ENCODE measurements at places on chromosomes 3 and 15. TPM values are rescaled to one million over a fixed set of nuclear protein-coding genes. Genes with fewer than 3 reads are reported as not detected.

LINGO1 gene
- total RNA-seq: not detected

DNA sequence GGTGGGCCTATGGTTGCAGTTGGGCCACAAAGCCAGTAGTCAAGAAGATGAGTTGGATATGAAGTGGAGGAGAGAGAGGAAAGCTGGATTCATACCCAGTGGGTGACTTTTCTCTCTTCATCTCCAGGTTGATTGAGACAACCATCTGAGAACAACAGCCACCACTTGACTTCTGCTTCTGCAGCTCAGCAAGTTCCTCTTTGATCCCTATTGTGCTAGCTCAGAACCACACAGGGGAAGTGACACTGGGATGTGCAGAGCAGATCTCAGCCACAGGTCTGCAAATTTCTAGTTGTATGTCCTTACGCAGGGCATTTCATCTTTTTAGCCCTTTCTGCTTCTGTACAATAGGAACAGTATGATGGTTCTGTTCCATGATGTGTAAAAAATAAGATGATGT, 459.2 kb upstream of the ARRDC4 start:
- H3K4me1 ChIP-seq: no peaks in the 10 kb centered on the region
- H3K36me3 ChIP-seq: no peaks in the 10 kb centered on the region
- no peak for DNase-seq
- H3K27ac ChIP-seq: no peak overlapping the region
- no peaks in the 10 kb centered on the region for H3K27me3 ChIP-seq

DNA sequence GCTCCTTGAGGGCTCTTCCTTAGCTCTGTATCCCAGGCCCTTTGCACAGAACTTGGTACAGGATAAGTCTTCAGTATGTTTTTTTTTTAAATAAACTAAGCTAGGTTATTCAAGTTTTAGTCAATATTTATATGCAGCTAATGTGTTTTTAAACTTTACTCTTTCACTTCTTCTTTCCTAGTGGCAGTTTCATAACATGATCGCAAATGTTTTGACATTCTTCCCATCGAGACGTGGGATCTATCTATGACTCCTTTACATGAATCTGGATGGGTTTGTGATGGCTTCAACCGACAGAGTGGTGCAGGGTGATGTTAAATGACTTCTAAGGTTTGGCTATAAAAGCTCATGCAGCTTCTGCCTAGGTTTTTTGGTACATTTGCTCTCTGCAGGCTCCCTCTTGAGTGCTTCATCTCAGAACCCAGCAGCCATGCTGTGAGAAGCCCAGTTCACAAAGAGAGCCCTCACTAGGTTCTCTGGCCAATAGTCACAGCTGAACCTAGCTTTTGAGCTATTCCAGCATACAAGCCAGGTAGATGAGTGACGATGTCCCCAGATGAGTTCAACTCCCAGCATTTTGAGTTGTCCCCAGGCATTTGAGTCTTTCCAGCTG, 13.5 kb upstream of the MECOM start:
- no peak overlapping the region for H3K4me3 ChIP-seq
- no peak for DNase-seq
- H3K4me1 ChIP-seq: no peaks in the 10 kb centered on the region
- H3K27ac ChIP-seq: no peak overlapping the region

DNA sequence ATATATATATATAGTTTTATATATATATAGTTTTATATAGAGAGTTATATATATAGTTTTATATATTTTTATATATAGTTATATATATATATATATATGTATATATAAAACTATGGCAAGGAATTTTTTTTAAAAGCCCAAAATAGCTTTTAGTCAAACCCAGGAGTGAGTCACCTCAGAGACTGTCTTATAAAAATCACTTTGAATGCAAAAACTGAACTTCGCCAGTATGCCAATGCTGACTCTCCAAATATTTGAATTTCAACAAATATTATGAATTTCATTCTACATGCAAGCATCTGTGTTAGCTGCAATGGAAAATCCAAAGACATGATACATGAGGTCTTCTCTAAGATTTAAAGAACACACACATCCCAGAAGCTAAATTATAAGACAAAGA, 132.8 kb upstream of the NR2F2 start:
- H3K4me3 ChIP-seq: no peak overlapping the region
- no peaks in the 10 kb centered on the region for H3K27me3 ChIP-seq
- no peak overlapping the region for H3K27ac ChIP-seq
- no peaks in the 10 kb centered on the region for H3K36me3 ChIP-seq
- H3K4me1 ChIP-seq: no peaks in the 10 kb centered on the region

GRCh38 chr3:32831062-32831461, 13.3 kb downstream of the TRIM71 start:
- peaks cover 37% of the 10 kb centered on the region for H3K27me3 ChIP-seq
- H3K4me1 ChIP-seq: no peaks in the 10 kb centered on the region
- no peak overlapping the region for H3K4me3 ChIP-seq
- no peaks in the 10 kb centered on the region for H3K36me3 ChIP-seq
- no peak for DNase-seq
- H3K27ac ChIP-seq: no peak overlapping the region

HAPLN3 gene
- 86.1 TPM for total RNA-seq

DNA sequence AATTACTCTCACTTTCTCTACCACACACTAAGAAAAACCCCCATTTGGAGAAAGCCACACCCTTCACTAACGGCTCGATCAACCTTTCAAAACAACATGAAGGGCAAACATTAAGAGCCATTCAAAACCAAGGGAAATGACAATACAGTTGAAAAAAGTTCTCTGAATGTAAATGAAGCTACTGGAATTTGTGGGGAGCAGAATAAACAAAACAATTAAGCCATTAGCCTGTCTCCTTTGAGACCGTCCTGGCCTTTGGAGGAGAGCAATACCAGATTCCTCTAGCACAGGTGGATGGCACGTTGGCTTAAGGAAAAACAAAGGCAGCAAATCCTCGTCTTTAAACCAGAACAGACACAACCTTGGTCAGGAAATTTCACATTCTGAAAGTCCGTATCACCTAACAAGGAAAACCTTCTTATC, 18.7 kb downstream of the MYO1E start:
- H3K27ac ChIP-seq: peak overlapping the region; percentile 48
- peaks cover 27% of the 10 kb centered on the region for H3K27me3 ChIP-seq
- DNase-seq: no peak
- no peak overlapping the region for H3K4me3 ChIP-seq
- H3K36me3 ChIP-seq: peaks cover 6% of the 10 kb centered on the region

ARHGEF3 gene
- 109 TPM for total RNA-seq

- H3K36me3 ChIP-seq: no peaks in the 10 kb centered on the region
- H3K4me1 ChIP-seq: peaks cover 6% of the 10 kb centered on the region
- no peak overlapping the region for H3K4me3 ChIP-seq
- H3K27me3 ChIP-seq: peaks cover 60% of the 10 kb centered on the region
- DNase-seq: no peak
Measured at GRCh38 chr3:66041116-66041515, 2.4 kb upstream of the MAGI1 start.

- H3K27ac ChIP-seq: no peak overlapping the region
- H3K27me3 ChIP-seq: no peaks in the 10 kb centered on the region
- H3K4me1 ChIP-seq: no peaks in the 10 kb centered on the region
Measured at GRCh38 chr15:79068790-79069189, 21.8 kb downstream of the RASGRF1 start.

STRA6 gene
- total RNA-seq: not detected

GRCh38 chr3:55075846-55076245, 148.0 kb upstream of the LRTM1 start:
- no peaks in the 10 kb centered on the region for H3K36me3 ChIP-seq
- no peak overlapping the region for H3K4me3 ChIP-seq
- DNase-seq: no peak
- no peaks in the 10 kb centered on the region for H3K27me3 ChIP-seq
- H3K4me1 ChIP-seq: no peaks in the 10 kb centered on the region

GRCh38 chr3:58524326-58524888, 12.6 kb downstream of the ACOX2 start:
- H3K27me3 ChIP-seq: no peaks in the 10 kb centered on the region
- no peaks in the 10 kb centered on the region for H3K4me1 ChIP-seq
- no peak overlapping the region for H3K27ac ChIP-seq
- DNase-seq: no peak

BCL6 gene
- total RNA-seq: 12.7 TPM

GRCh38 chr3:178099274-178099673, 437.0 kb upstream of the KCNMB2 start:
- no peak overlapping the region for H3K4me3 ChIP-seq
- H3K4me1 ChIP-seq: no peaks in the 10 kb centered on the region
- H3K36me3 ChIP-seq: no peaks in the 10 kb centered on the region

RPN1 gene
- total RNA-seq: 177 TPM

EFCC1 gene
- not detected for total RNA-seq

SEMA7A gene
- 3.5 TPM for total RNA-seq
